AG09309 (cell line): ENCODE measurements at places on chromosomes 3 and 15.

GRCh38 chr15:74422652-74423430 is 10.9 kb downstream of the SEMA7A start:
- no peak for DNase-seq

- no peak for DNase-seq
Observed at GRCh38 chr15:60648928-60649679, 170.2 kb upstream of the ICE2 start.

- no peak for DNase-seq
Observed at GRCh38 chr3:42339321-42339720, 71.1 kb downstream of the LYZL4 start.

- DNase-seq: no peak
Observed at GRCh38 chr3:124793054-124793739, 62.9 kb downstream of the UMPS start.

GRCh38 chr3:177646749-177647148 is 449.5 kb upstream of the TBL1XR1 start:
- no peak for DNase-seq

GRCh38 chr15:49604625-49605409 is 15.8 kb downstream of the FAM227B start:
- no peak for DNase-seq
